Inflammatory macrophage (primary cell): ENCODE measurements at places on chromosomes 3 and 15.

- no peak for DNase-seq
Observed at GRCh38 chr3:59978979-59979378, 929.2 kb upstream of the CFAP20DC start.

DNA sequence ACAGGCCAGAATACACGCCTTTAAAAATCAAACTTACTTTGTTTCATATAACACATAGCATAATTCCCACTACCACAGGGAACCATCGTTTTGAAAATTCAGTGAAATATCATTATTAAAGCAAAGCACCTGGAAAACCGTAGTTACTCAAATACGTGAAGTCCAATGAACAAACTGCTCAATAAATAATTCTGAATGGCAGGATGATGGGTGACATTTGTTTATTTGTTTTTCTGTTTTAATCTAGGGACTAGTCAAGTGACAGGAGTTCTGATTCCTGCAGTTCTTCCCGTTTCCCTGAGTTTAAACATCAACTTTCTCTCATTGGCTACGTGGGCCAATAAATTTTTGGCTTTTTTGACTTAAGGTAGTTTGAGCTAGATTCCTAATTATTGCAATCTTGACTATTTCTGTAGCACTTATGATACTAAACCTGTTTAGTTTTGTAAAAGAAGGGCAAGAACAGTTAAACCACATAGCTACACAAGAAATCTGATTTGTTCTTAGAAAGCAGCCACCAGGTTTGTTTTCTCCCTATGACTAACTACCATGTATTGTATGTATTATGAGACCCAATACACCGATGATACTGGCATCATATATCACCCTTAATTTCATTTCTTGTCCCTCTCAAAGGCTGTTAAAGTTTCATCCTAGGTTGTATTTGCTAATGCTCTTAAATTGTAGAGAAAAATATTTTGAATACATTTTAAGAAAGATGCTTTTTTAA lies 411.2 kb downstream of the SHQ1 start:
- no peak for DNase-seq

- no peak for DNase-seq
Observed at GRCh38 chr3:114333180-114333922, 39.5 kb downstream of the TIGIT start.

- DNase-seq, result no peak
Observed at GRCh38 chr3:188234132-188234531, 80.2 kb downstream of the LPP start.

- DNase-seq, result no peak
Observed at GRCh38 chr15:73493922-73494321, 51.0 kb downstream of the REC114 start.

- no peak for DNase-seq
Observed at GRCh38 chr3:42906848-42907183, 874 bp downstream of the ZNF662 start.
